Natural killer cell (primary cell): ENCODE measurements at places on chromosomes 11 and 22.

GRCh38 chr22:39215426-39216142 lies 29.2 kb downstream of the PDGFB start:
- peak; percentile 73 for DNase-seq

DNA sequence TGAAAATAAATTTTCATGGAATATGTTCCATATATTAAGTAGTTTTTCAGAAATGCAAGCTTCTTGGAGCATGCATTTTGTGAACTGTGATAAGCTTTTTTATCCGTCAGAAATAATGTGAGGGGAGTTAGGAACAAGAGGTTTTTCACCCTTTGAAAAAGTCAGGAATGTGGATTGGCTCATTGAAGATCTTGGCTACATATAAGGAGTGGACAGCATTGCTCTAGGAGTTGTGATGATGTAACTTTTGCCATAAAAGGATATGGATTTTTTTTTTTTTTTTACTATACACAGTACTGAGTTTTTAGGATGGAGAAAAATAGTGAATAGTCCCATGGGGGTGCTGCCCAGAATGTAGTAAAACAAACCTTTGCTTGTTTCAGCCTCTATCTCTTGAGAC lies 180.2 kb downstream of the NAV2 start:
- DNase-seq = no peak

GRCh38 chr11:57775491-57775890 lies 13.9 kb downstream of the CTNND1 start:
- DNase-seq = no peak

GRCh38 chr11:6468712-6469495 lies 4.8 kb downstream of the TRIM3 start:
- DNase-seq = no peak

- DNase-seq = no peak
Measured at GRCh38 chr11:34996958-34997357, 80.5 kb downstream of the PDHX start.

GRCh38 chr11:86063536-86063935 lies 5.3 kb downstream of the PICALM start:
- no peak for DNase-seq

GRCh38 chr11:57762235-57762861 lies 746 bp downstream of the CTNND1 start:
- no peak for DNase-seq

DNA sequence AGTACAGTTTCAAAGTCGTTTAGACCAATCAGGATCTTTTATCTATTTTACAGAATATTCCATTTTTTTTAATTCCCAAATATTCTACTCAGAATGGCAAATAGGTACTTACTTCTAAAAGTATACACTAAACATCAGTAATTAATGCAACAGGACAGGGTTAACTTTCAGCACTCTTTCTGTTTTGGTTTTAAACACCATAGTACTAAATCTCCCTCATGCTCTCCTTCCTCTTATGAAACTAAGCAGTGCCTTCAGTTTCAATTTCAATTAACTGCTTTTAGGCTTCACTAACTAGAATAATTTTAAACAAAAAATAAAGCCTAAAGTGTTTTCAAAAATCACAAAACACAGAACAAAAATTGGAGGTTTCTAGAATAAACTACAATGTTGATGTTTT lies 57.9 kb downstream of the NOX4 start:
- no peak for DNase-seq

- DNase-seq = no peak
Measured at GRCh38 chr11:618856-619627, 3.3 kb upstream of the IRF7 start.

- DNase-seq = no peak
Measured at GRCh38 chr11:2902784-2903671, 17.5 kb upstream of the CDKN1C start.

DNA sequence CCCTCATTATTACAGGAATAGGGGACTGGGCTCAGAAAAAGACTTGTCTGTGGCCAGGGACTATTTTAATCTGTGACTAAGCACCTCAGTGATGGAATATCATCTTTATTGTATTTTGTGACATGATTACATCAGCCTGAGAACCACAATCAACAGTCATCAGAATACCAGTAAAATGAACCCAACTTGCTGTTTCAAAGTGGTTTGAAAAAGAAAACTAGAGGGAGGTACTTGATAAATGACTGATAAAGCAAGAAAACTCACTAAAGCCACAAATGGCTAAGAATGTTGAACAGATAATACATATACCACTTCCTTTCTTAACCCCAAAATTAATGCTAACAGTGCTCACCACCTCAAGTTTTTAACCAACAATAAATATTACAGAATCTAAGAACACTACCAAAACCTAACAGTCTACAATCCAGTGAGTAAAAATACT lies 155.7 kb downstream of the ATG16L2 start:
- no peak for DNase-seq

DNA sequence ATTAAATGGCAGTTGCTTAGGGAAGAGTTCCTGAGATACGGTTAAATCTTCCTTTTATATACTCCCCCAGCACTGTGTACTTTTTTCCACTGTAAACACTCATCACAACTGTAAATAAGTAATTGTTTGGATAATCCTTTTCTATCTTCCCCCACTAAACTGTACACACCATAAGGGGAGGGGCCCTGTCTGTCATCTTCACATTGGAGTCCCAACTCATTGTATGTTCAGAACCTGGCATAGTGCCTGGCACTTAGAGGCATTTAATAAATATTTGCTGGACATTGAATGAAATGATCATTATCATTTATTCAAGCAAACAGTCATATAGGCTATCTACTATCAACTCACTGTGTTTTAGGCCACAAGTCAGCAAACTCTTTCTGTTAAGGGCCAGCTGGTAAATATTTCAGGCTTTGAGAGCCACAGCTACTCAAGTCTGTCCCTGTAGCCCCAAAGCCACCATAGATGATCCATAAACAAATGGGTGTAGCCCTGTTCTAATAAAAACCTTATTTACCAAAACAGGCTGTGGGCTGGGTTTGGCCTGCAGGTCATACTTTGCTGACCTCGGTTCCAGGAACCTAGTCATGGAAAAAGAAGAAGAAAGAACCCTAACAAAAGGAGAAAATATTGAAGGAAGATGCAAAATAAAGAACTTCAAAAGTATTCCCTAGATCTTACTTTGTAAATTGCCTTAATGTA lies 70.0 kb downstream of the AMOTL1 start:
- no peak for DNase-seq

DNA sequence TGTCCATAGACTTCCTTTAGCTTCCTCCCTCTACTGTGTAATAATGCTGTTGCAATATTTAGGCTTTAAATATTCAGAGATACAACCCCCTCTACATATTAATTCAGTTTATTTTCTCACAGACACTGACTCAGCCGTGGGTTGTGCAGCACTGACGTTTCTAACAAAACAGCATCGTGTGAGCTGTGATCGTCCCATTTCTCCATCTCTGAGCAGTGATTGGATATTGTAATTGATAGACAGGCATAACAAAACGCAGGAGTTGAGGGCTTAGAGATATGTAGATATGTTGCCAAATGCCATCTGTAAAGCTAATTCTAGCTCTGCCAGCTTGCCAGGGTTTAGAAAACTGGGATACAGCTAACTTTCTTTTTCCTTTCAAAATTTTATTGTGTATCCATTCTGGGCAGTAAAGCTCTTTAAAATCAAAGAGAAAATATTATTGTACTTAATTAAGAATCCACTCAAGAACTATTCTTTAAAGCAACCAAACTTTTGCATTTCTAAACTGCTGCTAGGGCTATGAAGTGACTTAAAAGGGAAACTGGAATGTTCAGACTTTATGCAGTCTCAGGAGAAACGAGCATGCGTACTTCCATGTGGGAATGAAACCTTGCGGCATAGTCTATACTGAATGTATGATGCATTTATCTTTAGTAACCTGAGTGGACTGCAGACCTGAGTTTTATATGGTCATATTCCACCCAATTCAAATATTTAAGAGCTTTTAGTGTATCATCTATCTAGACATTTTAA lies 22.7 kb downstream of the BTBD10 start:
- DNase-seq = no peak

DNA sequence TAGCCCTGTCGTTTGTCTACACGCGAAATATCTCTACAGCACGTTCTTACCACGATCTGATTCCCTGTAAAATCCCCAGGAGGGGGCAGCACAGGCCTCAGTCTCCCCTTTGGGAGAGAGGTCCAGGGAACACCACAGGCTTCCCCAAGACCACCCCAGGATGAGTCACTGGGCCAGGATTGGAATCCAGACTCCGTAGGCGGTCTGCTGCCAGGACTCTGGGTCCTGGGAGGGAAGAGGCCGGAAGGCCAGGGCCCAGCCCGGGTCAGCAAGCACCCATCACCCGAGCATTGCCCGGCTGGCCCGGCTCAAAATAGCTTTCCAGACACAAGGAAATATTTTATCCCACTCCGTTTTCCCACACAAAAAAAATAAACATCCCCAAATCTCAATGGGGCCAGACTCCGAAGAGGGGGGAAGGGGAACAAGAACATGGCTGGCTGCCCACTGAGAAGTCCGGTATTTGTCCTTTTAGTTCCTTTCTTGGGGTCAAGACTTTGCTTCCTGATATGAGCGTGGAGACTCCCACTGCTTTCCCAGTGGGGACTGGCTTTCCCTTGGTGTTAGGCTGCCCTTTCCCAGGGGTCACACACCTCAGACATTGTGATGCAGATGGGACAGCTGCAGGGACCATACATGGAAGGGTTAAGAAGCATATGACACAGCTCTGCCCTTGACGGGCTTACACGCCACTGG lies 91.3 kb downstream of the LRRC32 start:
- DNase-seq = no peak

DNA sequence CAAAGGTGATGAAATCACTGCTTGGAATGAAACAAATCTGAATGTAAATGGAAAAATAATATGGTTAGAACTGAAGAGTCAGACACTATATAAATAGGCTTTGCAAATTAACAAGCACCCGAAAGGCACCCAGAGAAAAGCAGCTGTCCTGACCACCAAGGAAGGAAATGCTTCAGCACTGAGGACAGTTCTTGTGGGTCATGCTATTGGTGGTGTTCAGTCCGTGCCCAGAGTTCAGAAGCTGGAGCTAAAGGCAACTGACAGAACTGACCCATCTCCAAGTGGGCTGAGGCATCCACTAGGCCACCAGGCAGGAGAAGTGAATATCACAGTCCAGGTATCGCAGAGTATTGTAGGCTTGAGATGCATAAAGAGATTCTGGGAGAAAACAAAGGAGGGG lies 208.9 kb downstream of the OPCML start:
- DNase-seq = no peak

DNA sequence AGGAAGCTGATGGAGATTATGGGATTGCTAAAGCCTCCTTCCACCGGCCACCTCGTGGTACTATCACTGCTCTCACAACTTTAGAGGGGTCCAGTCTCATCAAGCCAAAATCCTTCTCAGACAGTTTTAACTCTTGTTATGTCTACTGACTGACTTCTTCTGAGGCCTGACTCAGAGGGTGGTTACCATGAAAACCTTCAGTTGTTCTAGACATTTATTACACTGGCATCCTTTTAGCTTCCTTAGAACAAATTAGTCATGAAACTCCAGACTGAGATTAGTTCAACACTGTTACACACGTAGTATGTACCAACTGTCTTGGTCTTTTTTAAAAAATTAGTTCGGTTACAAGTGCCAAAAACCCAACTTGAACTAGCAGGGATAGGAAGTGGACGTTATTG lies 7.5 kb downstream of the DIXDC1 start:
- no peak for DNase-seq

DNA sequence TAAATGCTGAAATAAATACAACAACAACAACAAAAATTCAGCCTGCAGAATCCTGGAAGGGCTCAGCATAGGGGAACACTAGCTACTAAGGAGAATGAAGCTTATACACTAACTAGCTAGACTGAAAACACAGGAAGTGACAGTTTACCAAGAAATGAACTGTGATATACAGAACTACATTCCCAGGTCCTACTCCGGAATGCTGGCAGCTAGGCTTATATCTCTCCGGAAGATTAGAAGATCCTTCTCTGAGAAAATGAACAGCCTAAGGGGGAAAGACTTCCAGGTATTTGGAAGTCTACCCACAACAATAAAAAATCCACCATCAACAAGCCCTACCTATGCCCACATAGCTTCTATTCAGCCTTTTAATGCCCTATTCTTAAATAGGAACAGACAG lies 31.0 kb downstream of the CCDC34 start:
- no peak for DNase-seq

DNA sequence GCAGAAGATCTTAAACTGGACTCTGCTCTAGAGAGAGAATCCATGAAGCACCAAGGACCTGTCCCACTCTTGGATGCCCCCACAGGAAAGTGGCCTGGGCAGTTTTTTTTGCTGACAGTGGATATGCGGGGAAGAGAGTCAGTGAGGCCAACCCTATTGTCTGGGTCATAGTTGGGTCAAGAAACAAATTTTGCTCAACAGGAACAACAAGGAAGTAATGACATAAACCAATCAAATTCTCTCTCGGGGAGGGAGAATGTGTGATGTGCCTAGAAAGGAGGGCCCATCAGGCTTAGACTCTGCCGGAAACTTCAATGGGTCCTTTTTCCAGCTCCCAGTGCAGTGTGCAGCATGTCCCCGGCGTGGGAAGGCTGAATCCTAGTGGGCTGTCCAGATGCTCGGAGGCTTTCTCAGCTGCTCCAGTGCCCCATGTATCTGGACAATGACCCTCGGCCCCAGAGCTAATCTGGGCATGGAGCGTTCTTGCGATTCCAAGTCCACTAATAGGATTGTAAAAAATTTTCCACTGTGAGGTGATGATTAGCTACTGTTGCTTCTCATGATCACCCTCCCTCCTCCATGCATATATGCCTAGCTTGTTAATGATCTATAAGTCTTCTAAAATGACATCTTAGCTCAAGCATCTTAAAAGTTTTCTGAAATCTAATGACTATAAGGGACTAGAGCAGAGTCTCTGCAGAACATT lies 101.0 kb downstream of the SNX19 start:
- DNase-seq = no peak

DNA sequence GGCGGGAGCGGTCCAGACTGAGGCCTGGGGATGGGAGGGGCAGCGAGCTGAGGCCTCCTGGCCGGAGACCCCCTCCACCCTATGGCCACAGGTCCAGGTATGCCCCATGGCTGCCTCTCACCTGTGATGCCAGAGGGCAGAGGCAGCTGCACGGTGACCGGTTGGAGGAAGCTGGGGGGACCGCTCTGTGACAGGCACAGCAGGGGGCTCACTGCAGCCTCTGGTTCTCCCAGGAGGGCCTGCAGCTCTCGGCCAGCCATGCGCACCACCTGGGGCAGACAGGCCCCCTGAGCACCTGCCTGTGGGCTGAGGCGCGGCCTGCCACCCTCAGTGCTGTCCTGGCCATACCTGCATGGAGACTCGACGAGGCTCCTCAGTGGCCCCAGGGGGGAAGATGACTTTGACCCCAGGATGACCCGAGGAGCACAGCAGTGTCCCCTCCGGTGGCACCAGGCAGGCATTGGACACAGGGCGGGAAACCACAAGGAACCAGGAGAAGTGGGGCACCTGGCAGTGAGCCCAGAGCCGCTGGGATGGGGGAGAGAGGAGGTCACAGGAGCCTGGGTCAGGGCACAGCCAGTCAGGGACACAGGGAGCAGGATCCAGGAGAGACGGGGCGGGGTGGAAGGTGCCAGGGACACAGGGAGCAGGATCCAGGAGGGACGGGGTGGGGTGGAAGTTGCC lies 3.2 kb upstream of the SLC25A22 start:
- DNase-seq = no peak

DNA sequence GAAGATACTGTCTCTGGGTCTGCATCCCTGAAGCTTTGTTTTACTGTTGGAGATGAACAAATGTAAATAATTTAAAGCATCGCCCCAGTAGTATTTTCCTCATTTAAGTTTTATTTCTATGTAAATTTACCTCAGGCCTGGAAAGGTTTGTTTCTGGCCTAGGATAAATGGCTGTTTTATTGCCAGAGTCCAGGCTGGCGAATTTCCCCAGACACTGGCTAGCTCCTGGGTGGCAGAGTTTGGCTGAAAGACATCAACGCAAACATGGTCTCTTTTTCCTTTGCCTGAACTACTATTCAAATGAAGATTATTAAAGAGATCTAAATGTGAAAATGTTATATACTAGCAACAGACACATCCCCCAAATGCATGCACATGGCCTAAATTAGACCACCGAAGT lies 136.7 kb upstream of the SESN3 start:
- no peak for DNase-seq
